RWPE1 (cell line): ENCODE measurements at places on chromosomes 7 and 10.

GRCh38 chr10:46075869-46076268 is 29.8 kb upstream of the MSMB start:
- no peak for DNase-seq

GRCh38 chr7:69504733-69505420 is 93.4 kb upstream of the AUTS2 start:
- DNase-seq, result no peak

GRCh38 chr7:131183611-131184119 is 144.0 kb upstream of the MKLN1 start:
- DNase-seq, result no peak

GRCh38 chr7:106059556-106059955 is 52.6 kb downstream of the SYPL1 start:
- DNase-seq, result no peak

DNA sequence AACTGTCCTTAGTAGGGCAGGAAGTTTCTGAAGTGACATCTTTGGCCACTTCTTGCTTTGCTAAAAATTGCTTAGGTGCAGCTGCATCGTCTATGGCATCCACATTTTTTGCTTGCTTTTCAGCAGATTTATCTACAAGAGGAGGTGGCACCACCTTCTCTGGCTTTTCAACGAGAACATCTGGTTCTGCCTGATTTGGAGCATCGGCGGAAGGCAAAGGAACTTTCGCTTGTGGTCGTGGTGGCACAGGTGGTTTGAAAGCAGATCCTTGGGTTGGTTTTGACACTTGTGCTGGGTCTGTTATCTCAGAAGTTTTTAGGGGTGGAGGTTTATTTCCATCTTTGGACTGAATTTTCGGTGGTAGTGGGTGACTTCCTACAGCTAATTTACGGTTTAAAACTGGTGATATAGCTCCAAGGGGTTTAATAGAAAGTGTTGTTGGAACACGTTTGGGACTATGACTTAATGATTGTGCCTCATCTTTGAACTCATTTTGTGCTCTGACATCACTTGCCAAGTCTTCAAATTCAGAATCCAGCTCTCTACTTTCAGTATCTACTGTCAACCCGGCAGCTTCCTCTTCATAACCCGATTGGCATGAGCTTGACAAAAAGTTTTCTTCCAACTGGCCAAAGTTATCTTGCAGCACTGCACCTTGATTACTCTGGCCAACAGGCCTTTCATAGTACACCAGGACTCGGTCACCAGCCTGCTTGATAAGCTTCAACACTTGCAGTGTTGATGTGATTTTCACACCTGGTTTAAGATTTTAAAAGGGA is 44.0 kb downstream of the SLC18A2 start:
- DNase-seq, result no peak

DNA sequence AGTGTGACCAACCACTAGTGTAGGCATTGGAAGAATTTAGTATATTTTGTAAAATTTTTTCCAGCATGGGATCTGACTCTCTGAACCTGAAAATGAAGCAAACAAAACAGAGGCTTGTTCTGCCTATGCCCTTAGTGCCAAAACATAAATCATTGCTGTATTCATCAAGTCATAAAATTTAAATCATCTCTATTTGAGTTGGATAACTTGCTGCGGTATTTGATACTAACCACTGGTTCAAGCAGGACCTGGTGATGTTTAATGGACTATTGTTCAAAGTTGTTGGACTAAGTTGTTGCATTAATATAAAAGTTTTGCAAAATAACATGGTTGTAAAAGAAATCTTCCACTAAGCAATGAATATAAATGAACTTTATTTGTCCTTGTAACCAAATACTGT is 19.8 kb upstream of the RPA3 start:
- no peak for DNase-seq

DNA sequence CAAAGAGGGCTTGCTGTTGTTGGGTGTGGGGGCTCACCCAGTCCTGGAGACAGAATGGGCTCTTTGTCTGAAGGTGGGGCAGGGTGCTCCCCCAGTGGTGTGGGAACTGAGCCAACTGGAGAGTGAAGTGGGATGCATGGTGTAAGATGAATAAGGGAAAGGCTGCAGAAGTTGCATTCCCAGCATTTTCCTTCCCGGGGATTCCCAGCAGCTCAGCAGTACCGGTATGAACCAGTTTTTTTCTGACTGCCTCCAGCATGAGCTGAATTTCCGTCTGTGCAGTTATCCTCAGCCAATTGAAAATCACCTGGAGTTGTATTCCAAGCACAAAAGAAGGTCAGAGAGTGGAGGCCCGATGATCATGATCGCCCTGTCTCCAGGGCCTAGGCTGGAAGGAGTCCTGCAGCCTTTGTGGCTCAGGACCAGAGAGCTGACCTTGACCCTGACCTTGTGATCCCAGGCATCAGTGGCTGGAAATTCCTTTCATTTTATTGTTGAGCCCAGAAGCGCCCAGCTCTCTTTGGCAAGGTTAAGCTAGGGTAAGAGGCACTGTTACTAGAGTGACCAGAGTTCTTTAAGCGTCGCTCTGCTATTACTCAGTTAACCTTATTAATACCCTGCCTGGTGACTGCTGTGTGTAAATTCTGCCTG is 33.4 kb downstream of the OGDH start:
- peak; percentile 87 for DNase-seq

DNA sequence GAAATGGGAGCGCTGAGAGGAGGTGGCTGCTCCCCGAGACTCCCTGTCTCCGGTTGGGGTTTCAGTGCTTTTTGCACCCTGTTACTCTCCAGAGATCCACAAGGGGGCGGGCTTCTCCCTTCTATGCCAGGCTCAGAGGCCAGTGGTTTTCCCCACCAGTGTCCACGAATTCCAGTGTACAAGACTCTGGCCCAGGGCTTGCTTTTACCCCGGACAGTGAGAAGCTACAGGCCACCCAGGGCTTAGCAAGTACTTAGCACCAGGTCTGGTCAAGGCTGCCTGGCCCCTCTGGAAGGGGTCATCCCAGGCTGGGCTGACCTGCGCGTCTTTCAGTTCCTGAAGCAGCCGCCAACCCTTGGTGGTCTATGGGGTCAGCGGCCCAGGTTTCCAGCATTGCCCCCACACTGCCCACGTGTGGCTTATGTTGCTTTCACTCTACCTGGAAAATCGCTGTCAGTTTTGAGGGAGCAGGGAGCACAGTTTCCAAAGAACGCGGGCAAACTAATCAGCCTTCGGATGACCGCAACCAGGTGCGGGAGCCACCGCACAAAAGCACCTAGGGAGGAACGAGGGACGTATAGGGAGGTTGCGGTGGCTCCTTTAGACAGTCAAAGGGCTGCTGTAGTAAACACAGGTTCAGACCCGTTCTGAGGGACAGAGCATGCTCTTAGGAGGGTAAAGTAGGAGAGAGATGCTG is 6.8 kb downstream of the CYP26A1 start:
- peak; percentile 80 for DNase-seq

- DNase-seq, result no peak
These were observed 35.7 kb downstream of the CCDC7 start for GRCh38 chr10:32481606-32482005.
